Right renal cortex interstitium (tissue), 3 donors: ENCODE measurements at places on chromosomes 2 and 18. TPM values are rescaled to one million over a fixed set of nuclear protein-coding genes. Genes with fewer than 3 reads are reported as not detected.

DNA sequence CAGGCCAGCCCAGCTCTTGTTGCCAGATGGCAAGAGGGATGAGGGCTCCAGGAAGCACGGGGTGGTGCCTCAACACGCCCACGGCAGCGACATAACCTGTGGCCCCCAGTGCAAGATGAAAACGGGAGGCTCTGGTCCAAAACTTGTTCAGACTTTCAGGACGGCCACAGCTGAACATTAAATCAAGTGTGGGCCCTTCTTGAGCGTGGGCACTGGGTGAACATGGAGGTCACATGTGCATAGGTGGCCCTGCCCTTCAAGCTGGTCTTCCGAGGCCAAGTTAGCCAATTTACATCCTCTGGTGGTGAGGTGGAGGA is 77.5 kb downstream of the NDUFA10 start:
- no peak for DNase-seq

The SNRPD1 gene
- 183 TPM for polyA plus RNA-seq

The CCDC68 gene
- 8.3 TPM for polyA plus RNA-seq

- no peak for DNase-seq
These were observed 35.2 kb upstream of the CD207 start for GRCh38 chr2:70870790-70871189.

The RGPD3 gene
- polyA plus RNA-seq = 0.35 TPM

- DNase-seq = no peak
These were observed 160.4 kb upstream of the GULP1 start for GRCh38 chr2:188131281-188131680.

The ELMOD3 gene
- 25.1 TPM for polyA plus RNA-seq

- no peak for DNase-seq
These were observed 571.9 kb downstream of the CPS1 start for GRCh38 chr2:211128287-211128686.
